ENCODE measurements at places on chromosomes 4 and X. TPM values are rescaled to one million over a fixed set of nuclear protein-coding genes. Genes with fewer than 3 reads are reported as not detected.
A peak's percentile ranks its signal among the peaks of the same experiment; 100 is the strongest.

DNA sequence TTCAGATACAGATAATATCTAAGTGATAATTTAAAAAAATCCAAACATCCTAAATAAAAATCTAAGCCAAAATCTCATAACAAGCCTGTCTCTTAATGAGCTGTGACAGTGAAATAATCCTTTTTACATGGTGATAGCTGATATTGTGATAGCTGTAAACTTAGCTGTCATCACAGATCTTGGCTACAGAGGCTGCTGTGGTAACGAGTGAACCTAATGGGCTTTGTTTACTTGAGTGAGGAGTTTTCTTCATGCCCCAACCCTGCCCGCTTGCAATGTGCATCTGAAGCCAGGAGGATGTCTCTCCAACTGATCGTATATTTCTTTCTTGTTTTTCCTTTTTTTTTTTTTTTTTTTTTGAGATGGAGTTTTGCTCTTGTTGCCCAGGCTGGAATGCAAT lies 41.5 kb upstream of the YTHDC1 start:
- H3K27ac ChIP-seq = no peak overlapping the region
- no peak overlapping the region for H3K4me3 ChIP-seq
- H3K27me3 ChIP-seq = no peaks in the 10 kb centered on the region

DNA sequence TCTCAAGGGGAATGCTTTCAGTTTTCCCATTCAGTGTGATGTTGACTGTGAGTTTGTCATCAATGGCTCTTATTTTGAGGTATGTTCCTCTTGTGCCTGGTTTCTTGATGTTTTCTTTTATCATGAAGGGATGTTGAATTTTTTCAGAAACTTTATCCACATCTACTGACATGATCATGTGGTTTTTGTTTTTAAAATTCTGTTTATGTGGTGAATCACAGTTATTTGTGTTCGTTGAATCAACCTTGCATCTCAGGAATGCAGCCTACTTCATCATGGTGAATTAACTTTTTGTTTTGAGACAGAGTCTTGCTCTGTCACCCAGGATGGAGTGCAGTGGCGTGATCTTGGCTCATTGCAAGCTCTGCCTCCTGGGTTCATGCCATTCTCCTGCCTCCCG lies 263.1 kb upstream of the KLF3 start:
- no peak overlapping the region for H3K27ac ChIP-seq
- H3K27me3 ChIP-seq = no peaks in the 10 kb centered on the region
- no peaks in the 10 kb centered on the region for H3K4me1 ChIP-seq
- no peak overlapping the region for H3K4me3 ChIP-seq
- no peak for DNase-seq

DNA sequence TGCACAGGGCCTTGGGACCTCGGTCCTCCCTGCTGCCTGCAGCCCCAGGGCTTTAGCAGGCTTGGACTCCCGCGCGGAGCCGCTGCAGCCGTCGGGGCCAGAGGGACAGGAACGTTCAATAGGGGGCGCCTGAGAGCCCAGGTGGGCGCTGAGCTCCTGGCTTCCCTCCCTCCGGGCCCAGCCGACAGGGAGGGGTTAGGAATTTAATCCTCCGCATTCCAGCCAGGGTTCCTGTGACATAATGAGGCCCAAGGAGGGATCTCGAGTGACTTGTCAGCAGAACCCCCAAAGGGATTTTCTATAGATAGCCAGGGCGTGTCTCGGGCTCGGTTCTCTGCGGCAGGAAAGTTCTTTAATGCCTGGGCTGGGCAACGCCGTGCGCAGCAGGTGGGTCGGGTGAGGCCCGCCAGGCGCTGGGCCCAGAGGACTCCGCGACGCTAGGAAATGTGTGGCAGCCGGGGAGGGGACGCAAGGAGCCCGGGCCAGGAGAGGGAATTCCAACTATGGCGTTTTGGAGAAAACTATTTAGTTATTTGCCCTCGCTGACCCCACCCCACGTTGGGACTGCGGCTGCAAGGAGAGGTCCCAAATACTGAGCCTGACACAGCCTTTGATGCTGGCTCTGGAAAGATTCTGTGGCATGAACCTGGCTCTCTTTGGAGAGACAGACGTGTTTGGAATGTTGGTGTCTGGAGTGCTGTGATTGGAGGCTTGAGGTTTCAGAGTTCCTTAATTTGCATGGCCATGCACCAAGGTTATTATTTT lies 285.2 kb upstream of the GATB start:
- H3K27ac ChIP-seq = no peak overlapping the region
- H3K4me3 ChIP-seq = no peak overlapping the region
- H3K4me1 ChIP-seq = no peaks in the 10 kb centered on the region
- no peaks in the 10 kb centered on the region for H3K27me3 ChIP-seq
- H3K36me3 ChIP-seq = no peaks in the 10 kb centered on the region

GRCh38 chr4:70703619-70704214 lies 15.4 kb downstream of the UTP3 start:
- H3K27me3 ChIP-seq = no peaks in the 10 kb centered on the region
- peak overlapping the region; percentile 89 for H3K4me3 ChIP-seq
- peak overlapping the region; percentile 78 for H3K27ac ChIP-seq
- H3K4me1 ChIP-seq = peaks cover 7% of the 10 kb centered on the region
- no peak for DNase-seq

GRCh38 chrX:27600686-27601085 lies 10.5 kb downstream of the DCAF8L2 start:
- H3K27ac ChIP-seq = no peak overlapping the region
- no peaks in the 10 kb centered on the region for H3K27me3 ChIP-seq

Gene KIT
- total RNA-seq = 0.87 TPM

Measured in pancreas (tissue), 10 donors.